ENCODE measurements at places on chromosomes 2 and 18. TPM values are rescaled to one million over a fixed set of nuclear protein-coding genes. Genes with fewer than 3 reads are reported as not detected.

DNA sequence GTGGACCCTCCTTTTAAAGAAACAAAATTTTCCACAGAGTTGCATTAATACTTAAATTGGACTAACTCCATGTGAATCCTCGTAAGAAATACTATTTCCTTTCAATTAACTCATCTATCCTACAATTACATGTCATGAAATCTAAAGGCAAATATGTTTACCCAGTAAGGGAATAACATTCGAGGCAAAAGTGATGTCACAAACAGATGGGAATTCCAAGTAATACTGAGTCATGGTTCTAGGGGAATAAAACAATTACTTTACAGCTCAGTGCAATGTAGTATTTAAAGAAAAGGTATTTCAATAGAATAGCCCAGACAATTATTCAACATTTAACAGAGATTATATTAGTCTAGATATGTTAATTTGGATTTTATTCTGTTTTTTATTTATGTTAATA is 205.8 kb downstream of the ZNF385B start:
- no peak for DNase-seq
- H3K36me3 ChIP-seq, result no peaks in the 10 kb centered on the region
- H3K4me1 ChIP-seq, result no peaks in the 10 kb centered on the region
- H3K4me3 ChIP-seq, result no peak overlapping the region
- H3K27me3 ChIP-seq, result no peaks in the 10 kb centered on the region
- no peak overlapping the region for H3K27ac ChIP-seq

The AGAP1 gene
- 21.9 TPM for total RNA-seq

The CPLX4 gene
- not detected for total RNA-seq

DNA sequence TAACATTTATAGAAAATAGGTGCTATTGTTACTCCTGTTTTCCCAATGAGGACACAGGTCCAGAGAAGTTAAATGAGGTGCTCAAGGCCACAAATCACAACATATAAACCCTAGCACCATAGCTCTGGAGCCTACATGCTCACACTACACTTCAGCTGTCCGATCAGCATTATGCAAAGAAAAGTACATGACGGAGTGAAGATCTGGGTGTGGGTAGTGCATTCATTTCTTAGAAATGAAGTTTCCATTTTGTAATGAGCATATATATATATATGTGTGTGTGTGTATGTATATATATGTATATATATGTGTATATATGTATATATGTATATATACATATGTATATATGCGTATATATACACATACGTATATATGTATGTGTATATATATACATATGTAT is 30.2 kb upstream of the MRPL19 start:
- no peak overlapping the region for H3K4me3 ChIP-seq
- no peaks in the 10 kb centered on the region for H3K36me3 ChIP-seq
- H3K4me1 ChIP-seq, result no peaks in the 10 kb centered on the region
- DNase-seq, result no peak
- H3K27ac ChIP-seq, result no peak overlapping the region

The REG3G gene
- total RNA-seq, result not detected

GRCh38 chr2:240852671-240853314 is 15.8 kb upstream of the AGXT start:
- no peaks in the 10 kb centered on the region for H3K36me3 ChIP-seq
- no peak overlapping the region for H3K27ac ChIP-seq

The SLC19A3 gene
- total RNA-seq, result 2.8 TPM

The WIPF1 gene
- total RNA-seq, result 24.4 TPM

The ABI2 gene
- 41.6 TPM for total RNA-seq

DNA sequence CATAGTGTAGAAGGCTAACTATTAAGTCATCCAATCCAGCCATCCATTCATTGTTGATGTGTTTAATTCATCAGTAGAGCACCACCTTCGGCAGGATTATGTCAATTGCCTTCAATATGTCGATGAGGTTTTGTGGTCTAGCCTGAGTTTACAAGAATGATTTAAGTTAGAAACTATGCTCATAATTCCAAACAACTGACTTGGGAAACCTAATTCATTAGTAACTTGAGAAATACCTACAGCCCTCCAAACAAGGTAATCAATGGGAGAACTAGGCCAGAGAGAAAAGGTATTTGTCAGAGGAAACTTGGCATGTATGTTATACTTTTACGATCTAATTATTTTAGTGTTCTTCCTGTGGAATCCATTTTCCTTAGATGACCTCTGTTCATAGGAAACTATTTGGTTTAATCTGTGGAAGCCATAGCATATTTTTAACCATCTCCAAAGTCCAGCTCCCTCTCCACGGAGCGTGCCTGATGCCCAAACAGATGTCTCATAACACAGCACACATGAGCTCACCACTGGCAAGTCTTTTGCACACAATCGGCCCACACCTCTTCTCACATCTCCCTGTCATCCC is 148.5 kb downstream of the GFPT1 start:
- no peaks in the 10 kb centered on the region for H3K36me3 ChIP-seq
- no peak overlapping the region for H3K4me3 ChIP-seq
- no peak overlapping the region for H3K27ac ChIP-seq
- no peaks in the 10 kb centered on the region for H3K27me3 ChIP-seq
- peaks cover 8% of the 10 kb centered on the region for H3K4me1 ChIP-seq
- DNase-seq, result no peak
